ENCODE measurements at places on chromosomes 7 and 10.

DNA sequence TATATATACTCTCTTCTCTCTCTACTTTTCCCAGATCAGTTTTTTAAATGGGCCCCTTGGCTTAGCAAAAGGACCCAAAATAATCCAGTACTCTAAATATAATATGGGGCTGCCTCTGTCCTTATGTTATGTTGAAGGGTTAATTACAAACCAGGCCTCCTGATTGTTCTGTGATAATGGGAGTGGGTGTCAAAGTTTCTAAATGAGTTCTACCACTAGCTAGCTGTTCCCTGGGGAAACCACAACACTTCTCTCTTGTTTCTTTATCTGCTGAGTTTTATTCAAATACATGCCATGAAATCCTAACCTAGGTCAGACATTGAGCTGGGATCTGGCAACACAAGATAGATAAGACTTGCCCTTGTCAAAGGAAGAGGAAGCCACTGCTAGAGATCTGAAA, 3.8 kb downstream of the HTR5A start:
- no peak for DNase-seq

GRCh38 chr10:127968027-127968441, 61.1 kb downstream of the PTPRE start:
- no peak for DNase-seq

- no peak for DNase-seq
Measured at GRCh38 chr7:83672157-83672556, 23.2 kb upstream of the SEMA3E start.

DNA sequence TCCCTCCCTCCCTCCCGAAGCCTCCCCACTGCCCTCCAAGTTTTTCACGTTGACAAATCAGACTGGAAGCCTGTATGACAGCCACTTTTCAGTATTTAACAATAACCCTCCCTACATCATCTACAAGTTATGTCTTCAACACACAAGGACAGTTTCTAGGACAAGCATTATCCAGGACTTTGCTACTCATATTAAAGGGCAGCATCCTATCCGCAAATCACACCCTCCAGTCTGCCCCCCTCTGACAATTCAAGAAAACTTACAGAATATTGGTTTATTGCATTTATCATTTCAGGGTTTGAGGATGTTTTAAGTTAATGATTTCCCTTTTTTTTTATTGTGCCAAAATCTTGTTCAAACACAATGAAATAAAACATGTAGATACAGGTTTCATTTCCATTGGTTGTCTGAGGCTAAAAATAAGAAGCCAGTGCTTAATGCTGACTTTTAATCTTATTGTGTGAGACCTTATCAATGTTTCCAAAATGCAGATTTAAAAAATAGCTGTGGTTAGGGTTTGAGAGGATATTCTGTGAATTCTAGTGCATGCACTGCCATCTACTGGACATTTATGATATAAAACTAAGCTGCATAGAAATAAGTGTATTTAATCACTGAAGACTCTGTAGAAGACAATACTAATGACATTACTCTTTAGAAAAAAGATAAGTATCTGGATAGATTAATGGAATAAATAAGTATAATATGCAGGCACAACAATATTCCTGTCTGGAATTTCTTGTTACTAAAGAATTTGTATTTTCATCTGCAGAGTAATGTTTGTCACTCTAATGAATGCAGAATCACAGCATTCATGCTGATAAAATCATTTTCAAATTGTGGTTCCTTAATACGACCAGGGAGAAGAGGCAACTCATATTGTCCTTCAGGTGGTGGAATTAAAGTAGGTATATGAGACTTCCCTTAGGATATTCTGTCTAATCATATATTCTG, 64.1 kb downstream of the CAV1 start:
- DNase-seq = no peak

GRCh38 chr7:33591490-33591889, 313.8 kb upstream of the BMPER start:
- DNase-seq = no peak

- DNase-seq = no peak
Measured at GRCh38 chr7:41817386-41817785, 114.5 kb upstream of the INHBA start.

Data from GOT3 (cell line).